NCI-H187 (cell line): ENCODE measurements at places on chromosomes 12 and 14.

DNA sequence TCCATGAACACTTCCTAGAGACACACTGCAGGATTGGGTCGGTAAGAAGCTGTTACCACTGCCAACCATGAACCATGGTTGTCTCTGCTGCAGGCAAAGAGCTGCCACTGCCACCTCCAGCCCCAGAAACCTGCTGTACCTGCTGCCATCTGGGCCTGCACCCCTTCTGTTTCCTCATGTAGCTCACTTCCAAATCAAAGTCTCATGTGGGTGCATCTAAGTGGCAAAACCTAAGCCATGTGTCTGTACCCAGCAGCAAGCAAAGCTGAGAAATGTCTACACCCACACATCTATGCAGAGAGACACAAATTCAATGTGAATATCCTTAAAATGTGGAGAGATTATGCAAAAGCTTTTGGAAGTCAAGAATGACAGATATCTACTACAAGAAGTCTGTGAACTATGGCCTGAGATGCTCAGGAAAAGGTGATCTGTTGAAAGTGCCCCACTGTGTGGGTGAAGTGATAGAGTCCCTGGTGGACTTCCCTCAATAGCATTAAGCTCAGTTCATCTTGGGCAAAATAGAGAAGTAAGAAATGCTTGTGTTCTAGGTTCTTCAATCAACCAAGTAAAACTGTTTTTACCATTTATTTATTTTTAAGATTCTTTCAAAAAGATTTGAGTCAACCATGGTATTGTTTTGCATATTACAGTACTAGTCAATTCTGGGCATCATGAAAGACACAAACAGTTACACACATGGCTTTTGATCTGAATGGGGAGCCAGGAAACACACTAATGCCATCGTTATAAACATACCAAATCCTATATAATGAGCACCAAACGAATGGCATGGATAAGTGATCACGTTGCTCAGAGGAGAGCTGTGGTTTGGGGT lies 64.4 kb downstream of the FOS start:
- no peak for DNase-seq

- no peak for DNase-seq
Measured at GRCh38 chr12:108390495-108391203, 51.5 kb upstream of the CMKLR1 start.

DNA sequence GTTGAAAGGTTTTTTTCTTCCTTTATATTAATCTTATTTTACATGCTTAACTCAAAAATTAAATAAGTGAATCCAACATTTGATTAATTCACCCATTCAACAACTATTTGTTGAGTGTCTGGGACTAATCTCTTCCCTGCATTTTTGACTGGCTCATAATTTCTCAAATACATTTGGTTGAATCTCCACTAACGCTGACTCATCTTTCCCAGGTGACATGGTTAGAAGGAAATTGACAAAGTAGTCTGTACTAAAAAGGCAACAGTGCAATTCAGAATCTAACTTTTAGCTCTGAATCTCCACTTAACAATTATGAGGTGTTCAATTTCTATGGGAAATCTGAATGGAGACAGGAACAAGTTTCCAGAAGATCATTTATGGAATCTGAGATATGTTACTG lies 88.9 kb downstream of the LIN7A start:
- no peak for DNase-seq

- no peak for DNase-seq
Measured at GRCh38 chr12:82955043-82955442, 268.3 kb downstream of the TMTC2 start.

DNA sequence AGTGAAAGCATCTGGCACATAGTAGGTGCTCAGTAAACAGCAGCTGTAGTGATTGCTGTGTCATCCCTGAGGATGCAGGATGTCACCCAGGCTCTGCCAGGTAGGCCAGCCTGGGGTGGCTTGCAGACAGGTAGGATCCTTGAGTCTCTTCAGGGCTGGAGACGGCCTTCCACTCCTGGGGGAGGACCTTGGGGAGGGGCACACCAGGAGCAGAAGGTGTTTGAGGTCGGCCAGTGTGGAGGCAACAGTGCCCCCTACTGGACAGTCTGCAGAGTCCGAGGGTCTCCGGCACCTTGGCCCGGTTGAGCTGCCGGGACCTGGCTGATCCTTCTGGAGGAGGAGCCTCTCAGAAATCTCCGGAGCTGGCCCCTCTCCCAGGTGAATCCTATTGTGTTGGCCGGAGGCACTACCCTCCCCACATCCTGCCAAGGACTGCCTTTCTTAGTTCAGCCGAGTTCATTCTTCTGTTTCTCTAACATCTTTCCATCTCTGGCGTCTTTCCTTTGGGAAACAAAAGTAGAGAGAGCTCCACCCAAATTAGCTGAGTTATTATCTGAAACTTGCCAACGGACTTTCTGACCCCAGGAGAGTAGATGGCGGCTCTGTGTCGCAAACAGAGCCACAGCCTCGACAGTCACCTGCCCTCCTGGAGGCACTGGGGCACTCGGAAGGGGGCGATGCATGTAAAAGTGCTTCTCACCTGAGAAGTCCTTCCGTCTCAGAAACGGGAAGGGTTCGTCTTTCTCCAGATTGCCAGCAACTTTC lies 41.8 kb upstream of the CLMN start:
- DNase-seq, result no peak

- DNase-seq, result no peak
Measured at GRCh38 chr12:19154686-19155085, 25.2 kb downstream of the PLEKHA5 start.

- DNase-seq, result no peak
Measured at GRCh38 chr12:104682790-104683279, 226.1 kb downstream of the CHST11 start.

DNA sequence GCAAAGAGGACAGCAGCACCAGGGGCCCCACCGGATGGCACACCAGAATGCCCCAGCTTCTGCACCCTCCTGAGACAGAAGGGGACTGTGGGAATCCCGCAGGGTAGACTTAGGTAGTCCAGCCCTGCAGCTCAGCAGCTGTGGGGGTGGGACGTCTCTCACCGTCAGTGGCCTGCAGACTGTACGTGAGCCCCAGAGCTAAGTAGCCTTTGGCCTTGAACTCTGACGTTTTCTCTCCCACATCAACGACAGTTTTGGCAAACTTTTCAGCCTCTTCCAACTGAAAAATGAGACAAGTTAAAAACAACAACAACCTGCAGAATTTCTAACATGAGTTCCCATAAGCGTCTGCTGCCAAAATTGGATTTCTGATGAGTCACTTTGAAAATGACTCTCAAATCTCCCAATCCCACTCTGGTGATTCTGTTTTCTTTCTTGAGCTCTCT lies 161.4 kb downstream of the TTC7B start:
- no peak for DNase-seq

- no peak for DNase-seq
Measured at GRCh38 chr12:49987625-49988303, 15.0 kb downstream of the AQP6 start.

DNA sequence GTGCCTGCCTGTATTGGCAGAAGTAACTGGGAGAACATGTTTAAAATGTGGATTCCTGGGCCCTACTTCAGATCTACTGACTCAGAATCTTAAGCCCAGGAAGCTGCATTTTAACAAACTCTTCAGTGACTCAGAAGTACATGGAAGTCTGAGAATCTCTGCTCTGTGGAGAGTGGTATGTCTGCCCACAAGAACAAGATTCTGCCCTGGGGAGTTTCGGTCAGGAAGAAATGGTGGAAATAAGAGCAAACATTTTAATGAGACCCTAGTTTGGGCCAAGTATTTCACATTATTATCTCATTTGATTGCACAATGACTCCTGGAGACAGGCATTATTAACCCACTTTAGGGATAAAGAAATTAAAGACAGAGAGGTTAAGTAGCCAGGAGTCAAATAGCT lies 8.2 kb downstream of the ALDH1L2 start:
- no peak for DNase-seq
